GM12865 (cell line): ENCODE measurements at places on chromosomes 4 and X.

DNA sequence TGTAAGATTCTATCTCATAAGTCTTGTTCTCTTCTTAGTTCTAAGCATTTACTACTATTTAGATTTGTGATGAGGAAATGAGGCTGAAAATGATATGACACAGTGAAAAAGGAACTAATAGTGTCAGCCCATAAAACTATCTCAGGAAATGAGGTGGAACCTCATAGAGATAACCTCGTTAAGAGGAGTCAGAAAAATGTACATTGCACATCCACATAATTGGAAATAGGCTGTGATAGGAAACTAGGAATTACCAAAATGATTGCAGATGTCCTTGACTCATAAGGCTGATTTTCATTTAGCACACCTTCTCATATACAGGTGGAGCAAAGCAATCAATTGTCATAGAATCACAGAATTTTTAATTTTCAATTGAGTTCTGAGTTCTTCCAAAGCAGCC is 26.8 kb downstream of the ANXA10 start:
- DNase-seq, result no peak

DNA sequence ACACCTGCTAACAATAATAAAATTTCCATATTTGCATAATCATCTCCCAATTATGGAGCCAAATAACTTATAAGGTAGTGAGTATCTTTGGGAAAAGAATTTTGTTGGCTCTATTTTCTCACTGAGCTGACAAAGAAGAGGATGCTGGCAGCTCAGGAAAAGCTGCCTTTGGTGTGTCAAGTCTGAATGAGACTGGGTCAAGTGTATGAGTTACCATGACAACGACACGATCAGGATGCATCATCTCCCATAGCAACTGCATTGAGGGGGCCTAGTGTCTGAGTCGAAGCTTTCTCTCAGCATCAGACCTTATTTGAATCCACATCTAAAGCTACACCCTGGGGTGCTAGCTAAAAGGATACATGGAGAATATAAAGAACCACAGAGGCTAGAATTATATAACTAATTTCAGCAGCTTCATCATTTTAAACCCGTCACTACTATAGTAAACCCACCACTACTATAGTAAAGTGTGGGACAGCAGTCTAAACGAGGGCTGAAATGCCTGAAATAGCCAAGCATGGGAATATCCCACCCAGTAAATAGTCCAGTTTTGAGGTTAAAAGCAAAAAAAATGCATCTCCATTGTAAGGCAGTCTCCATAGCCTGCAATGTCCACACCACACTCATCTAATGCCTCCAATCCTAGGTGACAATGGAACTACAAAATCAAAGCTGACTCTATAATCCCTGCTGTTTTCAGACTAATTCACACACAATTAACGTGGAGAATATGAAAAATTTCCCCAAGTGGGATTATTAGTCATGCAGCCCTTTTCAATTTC is 16.0 kb downstream of the GSPT2 start:
- no peak for DNase-seq

- DNase-seq, result no peak
Observed at GRCh38 chrX:136865270-136866158, 15.0 kb downstream of the RBMX start.

DNA sequence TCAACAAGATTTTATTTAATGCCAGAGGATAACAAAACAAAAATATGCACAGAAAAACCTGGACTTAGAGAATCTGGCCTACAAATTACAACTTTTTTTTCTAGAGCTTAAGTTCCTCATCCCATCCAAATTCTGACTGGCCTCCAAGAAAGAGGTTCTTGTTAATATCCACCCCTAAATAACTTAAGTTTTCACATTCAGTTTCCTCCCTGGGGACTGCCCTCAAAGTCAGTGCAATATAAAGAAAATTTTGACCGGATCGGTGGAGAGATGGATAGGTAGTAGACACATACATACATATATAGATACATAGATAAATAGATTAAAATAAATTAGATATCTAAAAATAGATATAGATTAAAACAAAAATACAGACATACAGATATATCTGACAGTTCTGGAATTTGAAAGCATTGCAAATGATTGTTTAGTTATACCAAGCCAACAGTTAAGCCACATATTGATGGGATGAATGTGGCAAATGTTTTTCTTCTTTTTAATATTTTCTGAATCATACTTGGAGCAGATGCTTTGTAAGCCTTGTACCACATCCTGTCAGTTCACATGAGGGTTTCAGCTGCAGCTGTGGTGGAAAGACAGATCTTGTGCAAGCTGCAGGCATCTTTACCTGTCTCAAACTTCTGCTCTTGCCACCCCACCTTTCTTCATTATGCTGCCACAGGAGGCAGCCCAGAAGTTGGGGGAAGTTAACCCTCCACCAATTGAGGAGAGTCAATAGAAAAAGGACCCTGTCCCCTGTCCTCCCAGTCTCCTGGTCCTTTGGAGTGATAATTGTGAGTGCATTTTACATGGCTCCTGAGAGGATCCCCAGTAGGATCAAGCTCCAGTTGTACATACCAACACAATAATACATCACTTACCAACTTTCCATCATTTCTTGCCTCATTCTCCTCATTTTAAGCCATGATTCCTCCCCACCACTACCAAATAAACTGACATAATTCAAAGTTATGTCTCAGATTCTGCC is 58.5 kb upstream of the PRDM8 start:
- DNase-seq, result peak; percentile 75

- no peak for DNase-seq
Observed at GRCh38 chr4:84166486-84166885, 332.6 kb downstream of the NKX6-1 start.

GRCh38 chr4:40185830-40186664 is 10.8 kb upstream of the RHOH start:
- DNase-seq, result peak; percentile 94

DNA sequence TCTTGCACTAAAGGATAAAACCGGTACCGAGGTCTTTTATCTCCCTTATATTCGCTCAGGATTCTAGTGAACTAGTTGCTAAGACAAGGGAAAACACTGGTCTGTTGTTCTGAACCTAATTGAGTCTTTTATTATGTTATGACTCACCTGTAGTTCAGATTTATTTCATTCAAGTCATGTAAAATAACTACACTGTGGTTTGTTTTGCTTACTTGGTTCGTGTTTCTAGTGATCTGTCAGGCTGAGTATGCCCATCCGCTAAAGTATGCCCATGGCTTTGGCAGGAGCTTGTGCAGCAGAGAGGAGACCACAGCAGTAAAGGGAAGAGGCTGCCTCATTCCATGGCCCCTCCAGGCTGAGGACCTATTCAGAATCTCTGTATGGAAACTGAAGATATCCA is 126.1 kb downstream of the AFF1 start:
- DNase-seq, result no peak

DNA sequence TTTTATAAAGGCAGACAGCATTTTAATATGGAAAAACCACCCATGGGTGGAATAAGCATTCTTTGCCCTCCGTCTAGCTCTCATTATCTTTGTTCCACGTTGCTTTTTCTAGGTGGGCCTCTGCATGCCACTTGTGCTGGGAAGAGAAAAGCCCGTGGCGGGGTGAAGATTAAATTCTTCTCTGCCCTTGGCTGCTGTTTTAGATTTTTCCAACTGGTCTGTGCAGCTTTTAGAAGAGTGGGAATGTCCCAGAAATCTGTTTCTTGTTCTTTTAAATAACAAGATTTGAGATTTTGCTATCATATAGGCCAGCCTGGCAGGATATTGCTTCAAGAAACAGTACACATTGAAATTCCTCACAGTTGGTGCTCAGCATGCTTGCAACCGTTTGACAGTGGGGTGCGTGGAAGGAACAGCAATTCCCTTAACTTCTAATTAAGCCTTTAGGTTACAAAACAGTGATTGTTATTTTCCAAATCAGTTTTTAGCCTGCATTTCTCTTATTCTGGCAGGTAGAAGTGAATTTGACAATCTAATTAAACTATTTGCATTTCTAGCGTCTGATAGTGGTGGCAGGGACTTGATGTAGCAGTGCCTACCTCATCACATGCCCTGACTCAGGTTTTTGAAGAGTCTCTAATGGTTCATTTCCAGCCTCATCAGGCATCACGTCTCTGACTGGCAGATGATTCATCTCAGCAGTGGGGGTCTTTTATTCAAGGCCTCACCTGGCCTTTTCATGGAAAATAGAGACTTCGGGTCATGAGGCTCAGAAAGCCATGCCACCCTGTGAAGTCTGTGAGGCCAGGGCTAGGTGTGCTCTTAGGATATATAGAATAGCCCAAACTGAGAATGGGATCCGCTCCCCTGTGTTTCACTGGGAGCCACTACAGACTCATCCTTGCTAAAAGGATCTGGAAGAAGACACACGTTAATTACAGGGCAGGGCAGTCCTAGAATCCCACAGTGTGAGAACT is 50.8 kb downstream of the PPEF1 start:
- no peak for DNase-seq

GRCh38 chr4:128915544-128915943 is 106.0 kb downstream of the JADE1 start:
- no peak for DNase-seq

DNA sequence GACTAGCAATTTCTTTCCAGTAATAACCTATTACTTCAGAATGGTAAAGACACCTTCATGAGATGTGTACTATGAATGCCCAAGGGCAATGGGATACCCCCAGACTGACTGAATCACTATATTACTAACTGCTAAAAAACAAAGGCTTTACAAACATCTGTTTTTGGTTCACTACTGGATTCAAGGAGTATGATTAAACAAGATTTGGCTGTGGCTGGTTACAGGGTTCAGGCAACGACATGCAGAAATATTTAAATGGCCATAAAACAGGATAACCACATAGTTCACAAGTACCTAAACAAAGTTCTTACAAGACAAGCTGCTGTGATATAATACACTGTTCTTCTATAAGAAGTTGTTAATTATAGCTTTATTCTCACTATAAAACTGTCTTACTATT is 128.2 kb downstream of the FRYL start:
- DNase-seq, result no peak

DNA sequence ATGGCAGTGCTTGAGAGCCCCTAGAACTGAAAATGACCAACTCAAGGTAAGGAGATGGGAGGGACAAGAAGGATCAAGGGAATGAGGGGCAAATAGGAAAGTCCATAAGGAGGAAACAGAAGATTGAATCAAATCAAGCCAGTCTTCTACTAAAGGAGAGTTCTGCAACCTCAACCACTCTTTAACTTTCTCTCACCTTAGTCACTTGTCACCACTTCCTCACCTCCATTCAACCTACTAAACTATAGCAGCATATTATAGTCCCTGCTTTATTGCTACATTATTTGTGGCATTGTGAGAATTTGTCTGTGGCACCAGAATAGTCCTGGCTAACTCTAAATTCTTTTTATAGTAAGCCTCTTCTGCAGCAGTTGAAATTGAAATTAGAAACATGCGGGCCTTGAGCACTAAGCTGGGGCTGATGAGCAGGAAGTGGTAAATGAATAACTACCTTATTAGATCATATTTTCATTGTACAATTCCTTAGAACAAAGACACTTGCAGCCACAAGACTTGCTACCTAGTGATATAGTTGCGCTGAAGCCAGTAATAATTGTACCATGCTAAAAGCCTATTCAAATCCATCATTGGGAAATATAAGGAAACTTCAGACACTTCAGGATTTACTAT is 336.9 kb downstream of the ZNF674 start:
- peak; percentile 51 for DNase-seq

DNA sequence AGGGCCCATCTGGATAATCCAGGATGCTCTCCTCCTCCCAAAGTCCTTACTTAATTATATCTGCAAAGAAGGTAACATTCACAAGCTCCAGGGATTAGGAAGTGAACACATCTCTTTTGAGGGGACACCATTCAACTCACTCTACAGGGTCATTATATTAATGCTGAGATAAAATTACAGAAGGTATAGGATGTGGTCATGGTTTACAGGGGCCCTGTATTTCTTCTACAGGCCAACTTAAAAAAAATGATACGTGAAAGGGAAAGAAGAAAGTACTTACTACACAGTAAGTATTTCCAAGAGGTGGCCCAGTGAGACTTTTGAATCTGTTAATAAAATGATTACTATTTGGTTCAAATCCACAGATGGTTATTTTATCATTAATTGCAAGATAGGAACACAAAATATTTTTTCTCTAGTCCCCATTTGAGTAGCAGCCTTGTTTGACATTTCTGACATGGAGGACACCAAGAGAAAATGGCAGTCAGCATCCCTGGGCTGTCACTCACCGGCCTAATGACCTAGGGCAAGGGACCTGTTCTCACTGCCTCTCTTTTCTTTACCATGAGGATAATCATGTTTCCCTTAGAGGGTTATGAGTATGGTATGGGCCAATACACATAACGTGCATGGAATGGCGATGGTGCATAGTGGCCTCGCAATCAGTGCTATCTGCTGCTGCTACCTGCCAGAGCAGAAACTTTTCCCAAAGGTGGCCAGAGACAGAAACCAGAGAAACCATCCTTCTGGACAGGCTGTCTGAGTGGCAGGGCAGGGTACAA is 140.5 kb downstream of the PTTG2 start:
- DNase-seq, result no peak

- DNase-seq, result no peak
Observed at GRCh38 chrX:145502670-145503069, 255.4 kb downstream of the SPANXN1 start.

- DNase-seq, result no peak
Observed at GRCh38 chr4:175127314-175127713, 209.2 kb downstream of the ADAM29 start.

- DNase-seq, result no peak
Observed at GRCh38 chrX:46788902-46789301, 30.0 kb upstream of the SLC9A7 start.

DNA sequence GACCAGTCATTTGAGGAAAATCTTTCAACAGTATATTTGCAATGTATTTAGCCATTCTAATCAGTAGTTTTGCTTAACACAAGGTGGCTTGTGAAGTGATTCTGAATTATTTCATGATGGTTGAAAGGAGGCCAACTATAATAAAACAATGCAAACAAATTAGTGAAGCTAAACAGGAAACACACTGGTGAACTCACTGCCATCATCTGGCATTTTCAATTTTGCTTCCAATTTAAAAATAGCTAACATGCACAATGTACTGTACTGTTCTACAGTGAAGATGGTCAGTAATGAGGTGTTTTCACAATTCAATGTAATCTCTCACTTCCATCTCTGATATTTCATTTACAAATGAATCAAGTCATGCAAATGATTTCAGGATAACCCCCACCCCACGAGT is 31.1 kb downstream of the PGRMC2 start:
- DNase-seq, result no peak

DNA sequence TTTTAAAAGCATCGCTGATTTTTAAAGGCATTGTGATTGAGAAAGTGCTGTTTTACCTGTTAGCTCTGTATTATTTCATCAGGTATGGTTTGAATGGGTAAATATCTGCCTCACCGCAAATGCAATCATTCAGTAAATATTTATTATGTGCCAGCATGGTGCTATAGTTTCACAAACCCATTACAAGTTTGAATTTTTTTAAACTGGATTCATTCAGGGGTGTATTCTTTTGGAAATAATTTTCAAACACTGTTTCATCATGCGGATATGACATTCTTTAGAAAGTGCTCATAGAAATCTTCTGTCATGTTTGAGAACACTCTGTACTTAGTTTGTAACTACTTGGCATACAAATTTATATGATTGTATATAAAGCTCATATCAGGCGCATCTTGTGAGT is 37.2 kb downstream of the LIMCH1 start:
- no peak for DNase-seq

- DNase-seq, result no peak
Observed at GRCh38 chr4:80459918-80460473, 124.5 kb downstream of the CFAP299 start.
